ENCODE measurements at places on chromosomes 4 and X. TPM values are rescaled to one million over a fixed set of nuclear protein-coding genes. Genes with fewer than 3 reads are reported as not detected.

- no peak overlapping the region for H3K27ac ChIP-seq
- no peak overlapping the region for H3K4me3 ChIP-seq
- no peaks in the 10 kb centered on the region for H3K27me3 ChIP-seq
- H3K36me3 ChIP-seq, result peaks cover 21% of the 10 kb centered on the region
These were observed 8.1 kb upstream of the RENBP start for GRCh38 chrX:153952373-153953026.

DNA sequence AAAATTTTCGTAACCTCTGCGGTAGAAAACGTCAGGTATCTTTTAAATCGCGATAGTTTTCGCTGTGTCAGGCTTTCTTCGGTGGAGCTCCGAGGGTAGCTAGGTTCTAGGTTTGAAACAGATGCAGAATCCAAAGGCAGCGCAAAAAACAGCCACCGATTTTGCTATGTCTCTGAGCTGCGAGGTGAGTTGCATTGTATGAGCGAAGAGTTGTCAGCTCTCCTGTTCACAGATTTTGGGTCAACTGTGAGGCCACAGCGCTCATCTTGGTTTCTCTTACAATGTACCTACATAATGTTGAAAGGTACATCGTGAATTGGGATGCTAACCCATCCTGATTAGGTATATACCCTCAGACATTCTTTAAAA lies 486 bp downstream of the CLCN3 start:
- peak overlapping the region; percentile 90 for H3K4me3 ChIP-seq
- H3K4me1 ChIP-seq, result peaks cover 38% of the 10 kb centered on the region
- peak overlapping the region; percentile 94 for H3K27ac ChIP-seq
- no peaks in the 10 kb centered on the region for H3K27me3 ChIP-seq
- peak; percentile 58 for DNase-seq

DNA sequence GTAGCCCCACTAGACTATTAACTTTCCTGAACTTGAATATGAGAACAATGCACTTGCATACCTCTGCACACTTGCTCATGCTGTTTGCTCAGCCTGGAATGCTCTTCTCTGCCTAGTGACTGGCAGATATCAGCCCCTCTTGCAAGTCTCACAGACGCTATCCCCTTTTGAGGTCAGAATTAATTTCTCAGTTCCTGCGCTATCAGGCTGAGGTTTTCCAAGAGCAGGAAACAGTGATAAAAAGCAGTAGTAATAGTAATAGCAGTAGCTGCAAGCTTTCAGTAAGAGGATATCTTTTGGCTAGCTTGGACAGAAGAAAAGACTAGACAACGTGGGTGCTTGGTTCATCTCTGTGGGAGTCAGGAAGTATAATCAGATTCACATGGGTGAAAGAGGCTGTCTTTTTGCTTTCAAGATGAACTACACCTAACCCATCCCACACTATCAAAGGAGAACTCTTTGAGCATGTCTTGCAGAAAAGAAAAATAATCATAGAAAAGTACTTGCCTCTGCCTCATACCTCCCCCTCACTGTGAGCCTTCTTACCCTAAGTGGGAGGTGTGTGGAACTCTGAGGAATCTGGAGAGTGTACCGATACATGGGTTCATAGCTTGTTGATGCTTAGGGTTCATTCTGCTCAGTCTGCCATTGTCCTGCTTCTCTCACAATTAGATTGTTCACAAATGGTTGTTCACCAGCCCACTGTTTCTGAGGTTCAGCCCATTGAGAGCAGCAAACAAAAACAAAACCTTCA lies 11.3 kb upstream of the DRP2 start:
- no peaks in the 10 kb centered on the region for H3K4me1 ChIP-seq
- DNase-seq, result no peak
- no peak overlapping the region for H3K27ac ChIP-seq
- no peak overlapping the region for H3K4me3 ChIP-seq
- H3K27me3 ChIP-seq, result no peaks in the 10 kb centered on the region

DNA sequence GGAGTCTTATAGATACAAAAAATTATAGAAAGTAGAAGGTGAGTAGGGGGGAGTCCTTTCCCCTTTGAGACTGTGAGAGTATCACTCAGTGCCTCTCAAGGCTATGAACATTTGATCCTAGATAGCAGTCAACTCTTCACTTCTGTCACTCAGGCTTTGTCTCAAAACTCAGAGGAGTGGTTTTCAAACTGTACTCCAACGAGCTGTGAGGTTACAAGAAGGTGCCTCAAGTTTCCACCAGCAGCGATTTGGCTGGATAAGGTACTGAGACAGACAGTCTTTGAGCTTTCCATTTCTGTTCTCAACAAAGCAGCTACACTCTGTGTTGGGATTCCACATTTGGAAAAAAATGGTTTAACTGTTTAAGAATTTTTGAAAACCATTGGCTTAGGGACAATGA lies 48.0 kb upstream of the NDST3 start:
- no peaks in the 10 kb centered on the region for H3K36me3 ChIP-seq
- no peaks in the 10 kb centered on the region for H3K27me3 ChIP-seq
- no peak overlapping the region for H3K4me3 ChIP-seq
- DNase-seq, result no peak
- no peak overlapping the region for H3K27ac ChIP-seq

DNA sequence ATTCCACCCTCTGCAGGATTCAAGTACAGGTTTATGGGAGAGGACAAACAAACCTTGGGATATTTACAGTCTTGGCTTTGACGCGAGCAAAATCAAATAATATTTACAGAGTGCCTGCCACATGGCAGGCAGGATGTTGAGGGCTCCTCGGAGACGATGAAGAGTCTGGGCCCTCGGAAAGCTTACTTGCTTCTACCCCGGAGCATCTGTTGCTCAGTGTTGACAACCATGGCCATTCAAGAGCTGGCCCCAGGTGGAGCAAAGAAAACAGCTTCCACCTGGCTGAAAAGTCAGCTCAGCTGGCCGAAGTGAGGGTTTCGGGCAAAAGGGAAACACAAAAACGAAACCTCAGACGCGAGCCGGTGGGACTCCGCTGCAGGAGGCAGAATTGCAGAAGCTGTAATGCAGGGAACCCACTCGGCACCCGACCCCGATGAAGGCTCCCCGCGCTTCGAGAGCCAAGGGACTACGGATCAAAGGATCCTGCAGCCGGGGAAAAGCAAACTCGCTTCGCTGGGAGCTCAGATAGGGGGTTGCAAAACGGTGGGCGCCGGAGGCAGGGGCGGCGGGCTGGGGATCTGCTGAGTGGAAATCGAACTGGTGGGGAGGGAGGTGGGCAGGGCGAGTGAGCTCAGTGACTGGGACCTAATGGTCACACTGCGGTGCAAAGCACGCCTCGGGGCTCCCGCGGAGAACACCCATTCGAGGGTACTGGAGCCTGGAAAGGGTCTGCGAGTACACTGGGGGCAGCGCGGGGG lies 805 bp downstream of the ATP8A1 start:
- peak overlapping the region; percentile 59 for H3K27ac ChIP-seq
- no peaks in the 10 kb centered on the region for H3K36me3 ChIP-seq
- no peaks in the 10 kb centered on the region for H3K27me3 ChIP-seq
- DNase-seq, result peak; percentile 24

DNA sequence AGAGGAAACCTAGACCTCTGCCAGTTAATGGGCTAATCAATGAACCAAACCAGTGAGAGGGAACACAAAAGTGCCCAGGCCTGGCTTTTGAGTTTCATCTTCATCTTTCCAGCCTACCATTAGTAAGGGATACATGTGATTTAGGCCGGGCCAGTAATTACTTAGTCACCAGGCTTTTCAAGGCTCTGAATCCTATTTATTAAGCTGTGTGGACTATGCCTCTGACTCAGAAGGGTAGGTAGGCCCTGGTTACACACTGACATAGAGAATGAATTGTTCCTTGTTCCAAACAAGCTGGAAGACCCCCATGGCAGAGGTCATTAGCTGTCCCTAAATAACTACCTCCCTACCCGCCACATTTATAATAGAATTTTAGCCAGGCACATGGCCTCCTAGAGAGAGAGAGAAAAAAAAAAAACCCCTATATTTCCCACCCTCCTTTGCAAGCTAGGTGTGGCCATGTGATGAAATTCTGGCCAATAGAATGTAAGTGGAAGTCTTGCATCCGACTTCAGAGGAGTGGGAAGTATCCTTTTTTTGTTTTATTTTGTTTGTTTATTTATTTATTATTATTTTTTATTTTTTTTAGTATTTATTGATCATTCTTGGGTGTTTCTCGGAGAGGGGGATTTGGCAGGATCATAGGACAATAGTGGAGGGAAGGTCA lies 112.3 kb upstream of the BCOR start:
- H3K36me3 ChIP-seq, result no peaks in the 10 kb centered on the region
- no peak for DNase-seq
- H3K4me1 ChIP-seq, result no peaks in the 10 kb centered on the region
- H3K27me3 ChIP-seq, result no peaks in the 10 kb centered on the region
- no peak overlapping the region for H3K27ac ChIP-seq
- no peak overlapping the region for H3K4me3 ChIP-seq

DNA sequence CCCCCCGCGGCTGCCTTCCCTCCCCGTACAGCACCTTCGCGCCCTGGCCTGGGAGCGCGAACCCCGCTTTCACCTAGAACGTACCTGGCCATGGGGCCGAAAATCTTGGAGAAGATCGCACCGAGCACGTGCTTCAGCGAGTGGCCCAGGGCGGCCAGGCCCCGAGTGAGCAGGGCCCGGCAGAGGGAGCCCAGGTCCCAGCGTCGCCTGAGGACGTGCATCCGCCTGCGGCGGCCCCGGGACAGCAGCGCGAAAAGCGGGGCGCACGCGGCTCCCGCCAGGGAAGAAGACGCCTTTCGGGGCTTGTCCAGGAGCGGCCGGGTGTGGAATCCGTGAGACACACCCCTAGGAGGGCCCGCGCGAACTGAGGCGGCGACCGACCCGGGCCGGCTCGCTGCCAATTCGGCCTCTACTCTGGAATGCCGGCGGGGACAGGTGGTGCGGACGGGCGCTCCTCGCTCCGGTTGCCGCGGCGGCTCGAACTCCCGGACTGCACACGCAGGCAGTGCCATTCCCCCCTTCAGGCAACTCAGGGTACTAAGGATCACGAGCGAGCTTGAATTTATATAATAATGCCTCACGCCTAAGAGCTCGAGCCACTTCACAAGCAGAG lies at the start of gene HS6ST2:
TSS of gene HS6ST2 (minus strand) at position 539 of the 613 bp plus-strand sequence.
- H3K36me3 ChIP-seq, result no peaks in the 10 kb centered on the region
- H3K4me1 ChIP-seq, result no peaks in the 10 kb centered on the region
- no peak within 1 kb of the TSS for H3K4me3 ChIP-seq
- H3K27ac ChIP-seq, result no peak within 1 kb of the TSS
- no peak for DNase-seq

DNA sequence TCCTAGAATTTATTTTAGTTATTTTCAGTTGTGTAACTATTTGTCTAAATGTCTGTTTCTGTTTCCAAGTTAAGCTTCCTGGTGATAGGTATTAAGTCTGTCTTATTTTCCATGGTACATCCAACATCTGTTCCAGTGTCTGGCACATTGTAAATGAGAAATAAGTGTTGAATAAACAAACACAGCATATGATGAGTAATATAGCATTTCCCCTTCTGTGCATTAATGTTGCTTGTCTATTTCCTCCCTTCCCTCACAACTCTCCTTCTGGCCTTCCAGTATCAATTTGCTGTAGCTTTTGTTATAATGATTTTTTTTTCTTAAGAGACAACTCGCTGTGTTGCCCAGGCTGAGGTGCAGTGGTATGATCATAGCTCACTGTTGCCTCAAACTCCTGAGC lies 36.1 kb downstream of the COPS4 start:
- H3K27me3 ChIP-seq, result no peaks in the 10 kb centered on the region
- no peak overlapping the region for H3K4me3 ChIP-seq
- H3K27ac ChIP-seq, result no peak overlapping the region
- H3K36me3 ChIP-seq, result peaks cover 25% of the 10 kb centered on the region

GRCh38 chrX:123964156-123964834 lies 2.8 kb downstream of the STAG2 start:
- no peaks in the 10 kb centered on the region for H3K27me3 ChIP-seq
- no peak for DNase-seq
- peaks cover 30% of the 10 kb centered on the region for H3K4me1 ChIP-seq
- H3K4me3 ChIP-seq, result peak overlapping the region; percentile 67
- H3K36me3 ChIP-seq, result no peaks in the 10 kb centered on the region

The SUPT20HL2 gene
- not detected for total RNA-seq

GRCh38 chrX:25597551-25597950 lies 540.6 kb upstream of the MAGEB18 start:
- H3K27ac ChIP-seq, result no peak overlapping the region
- no peaks in the 10 kb centered on the region for H3K4me1 ChIP-seq
- no peak for DNase-seq

- H3K4me3 ChIP-seq, result no peak overlapping the region
- H3K27ac ChIP-seq, result no peak overlapping the region
- H3K27me3 ChIP-seq, result no peaks in the 10 kb centered on the region
- H3K4me1 ChIP-seq, result no peaks in the 10 kb centered on the region
- DNase-seq, result no peak
These were observed 14.7 kb upstream of the CBR4 start for GRCh38 chr4:169024762-169025161.

The PPP4R3C gene
- total RNA-seq, result not detected

DNA sequence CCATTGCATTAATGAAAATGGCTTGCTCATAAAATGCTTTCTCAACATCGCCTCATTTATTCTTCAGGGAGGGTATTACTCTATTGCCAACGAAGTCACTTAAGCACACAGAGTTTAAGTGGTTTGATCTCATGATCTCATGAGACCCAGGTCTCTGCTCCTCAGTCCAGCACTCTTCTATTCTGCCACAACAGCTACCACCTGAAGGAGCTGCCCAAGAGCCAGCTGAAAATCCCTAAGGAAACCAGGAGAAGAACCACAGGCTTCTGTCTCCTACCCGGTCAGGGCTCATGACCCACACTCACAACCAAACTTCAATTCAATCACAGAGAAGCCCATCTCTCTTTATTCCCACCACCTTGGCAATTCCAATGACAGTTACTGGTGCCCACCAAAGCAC lies 85.5 kb upstream of the GPM6B start:
- H3K36me3 ChIP-seq, result no peaks in the 10 kb centered on the region
- no peaks in the 10 kb centered on the region for H3K4me1 ChIP-seq
- no peak overlapping the region for H3K4me3 ChIP-seq
- H3K27me3 ChIP-seq, result no peaks in the 10 kb centered on the region

- DNase-seq, result no peak
- H3K27me3 ChIP-seq, result no peaks in the 10 kb centered on the region
These were observed 144.0 kb downstream of the SH3KBP1 start for GRCh38 chrX:19743386-19743785.

The CXCL3 gene
- total RNA-seq, result not detected

GRCh38 chr4:181416966-181417365 lies 826.2 kb upstream of the TENM3 start:
- H3K4me3 ChIP-seq, result no peak overlapping the region
- no peaks in the 10 kb centered on the region for H3K27me3 ChIP-seq
- DNase-seq, result no peak
- H3K36me3 ChIP-seq, result no peaks in the 10 kb centered on the region
- H3K27ac ChIP-seq, result no peak overlapping the region

Data from CD8-positive, alpha-beta memory T cell (primary cell).